ENCODE measurements at places on chromosomes 16 and 17.

DNA sequence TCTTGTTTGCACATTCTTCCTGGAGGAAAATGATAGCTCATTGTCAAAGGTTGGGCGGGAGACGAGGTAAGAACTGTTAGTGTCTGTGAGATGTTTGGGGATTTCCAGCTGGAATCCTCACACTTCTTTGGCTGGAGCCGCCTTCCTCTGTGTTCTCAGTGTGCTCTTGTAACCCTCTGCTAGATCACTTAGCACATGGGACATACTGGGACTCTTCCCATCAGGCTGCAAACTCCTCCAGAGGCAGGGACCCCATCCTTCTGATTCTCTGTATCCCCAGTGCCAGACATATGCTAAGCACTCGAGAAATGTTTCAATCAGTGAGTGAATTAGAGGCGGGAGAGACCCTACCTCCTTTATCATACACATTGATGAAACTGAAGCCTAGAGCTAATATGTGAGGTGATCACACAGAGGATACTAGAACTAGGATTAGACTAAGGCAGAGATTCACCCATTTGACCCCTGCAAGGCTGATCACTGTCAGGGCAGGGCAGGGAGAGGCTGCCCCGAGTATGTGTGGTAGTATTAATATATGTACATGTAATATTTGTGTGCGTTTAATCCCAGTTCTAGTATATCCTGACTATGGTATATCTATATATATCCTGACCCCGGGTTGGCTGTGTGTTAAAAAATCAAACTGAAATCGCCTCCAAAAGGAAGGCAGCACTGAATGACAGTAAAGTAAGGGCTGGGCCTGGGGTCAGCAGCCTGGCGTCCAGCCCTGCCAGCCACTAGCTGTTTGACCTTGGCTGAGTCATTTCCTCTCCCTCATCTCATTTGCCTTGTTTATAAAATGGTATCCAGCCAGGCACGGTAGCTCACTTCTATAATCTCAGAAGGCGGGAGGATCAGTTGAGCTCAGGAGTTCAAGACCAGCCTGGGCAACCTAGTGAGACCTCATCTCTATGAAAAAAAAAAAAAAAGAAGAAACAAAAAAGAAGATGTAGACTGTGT is 75.5 kb upstream of the TBX2 start:
- DNase-seq: no peak

DNA sequence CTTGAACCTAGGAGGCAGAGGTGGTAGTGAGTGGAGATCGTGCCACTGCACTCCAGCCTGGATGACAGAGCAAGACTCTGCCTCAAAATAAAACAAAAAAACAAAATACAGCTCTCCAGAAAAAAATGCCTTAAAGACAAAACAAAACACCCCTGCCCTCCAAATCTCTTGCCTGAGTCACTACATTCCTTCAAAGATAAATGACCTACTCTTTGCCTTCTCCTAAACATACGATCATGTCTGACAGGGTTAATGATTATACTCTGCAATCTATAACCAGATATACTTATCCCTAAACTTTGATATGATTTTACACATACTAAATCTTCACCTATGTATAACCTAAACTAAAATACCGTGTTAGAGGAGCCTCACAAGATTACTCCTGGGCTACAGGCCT is 1.4 kb upstream of the SETD6 start:
- no peak for DNase-seq

DNA sequence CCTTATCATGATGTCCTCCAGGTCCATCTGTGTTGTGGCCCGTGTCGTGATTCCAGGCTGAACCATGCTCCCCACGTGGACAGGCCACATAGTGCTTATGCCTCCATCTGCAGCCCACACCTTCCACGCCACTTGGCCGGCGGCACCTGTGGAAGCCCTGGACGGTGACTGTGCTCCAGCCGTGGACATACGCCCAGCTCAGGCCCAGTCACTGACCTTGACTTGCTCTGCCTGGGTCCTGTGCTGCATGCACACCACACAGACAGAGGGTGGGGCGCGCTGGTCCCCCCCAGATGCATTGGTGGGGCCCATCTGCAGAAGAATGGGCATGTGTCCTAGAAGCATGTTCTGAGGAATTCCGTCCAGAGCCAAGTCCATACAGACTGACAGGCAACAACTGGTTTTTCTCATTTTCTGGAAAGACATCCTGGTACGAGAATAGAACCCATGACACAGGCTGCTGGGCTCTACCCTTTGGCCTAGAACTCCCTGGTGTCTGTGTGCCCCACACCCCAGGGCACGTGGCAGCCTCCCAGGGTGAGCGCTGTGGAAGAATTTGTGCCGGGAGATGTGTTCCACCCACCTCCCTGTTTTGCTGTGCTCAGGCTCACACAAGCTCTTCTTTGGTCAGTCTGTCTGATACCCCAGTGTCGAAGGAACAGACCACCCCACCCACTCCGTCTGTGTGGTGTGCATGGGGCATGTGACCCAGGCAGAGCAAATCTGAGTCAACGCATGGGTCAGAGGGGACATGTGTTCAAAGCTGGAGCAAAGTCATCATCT is 39.5 kb downstream of the GPT2 start:
- no peak for DNase-seq

DNA sequence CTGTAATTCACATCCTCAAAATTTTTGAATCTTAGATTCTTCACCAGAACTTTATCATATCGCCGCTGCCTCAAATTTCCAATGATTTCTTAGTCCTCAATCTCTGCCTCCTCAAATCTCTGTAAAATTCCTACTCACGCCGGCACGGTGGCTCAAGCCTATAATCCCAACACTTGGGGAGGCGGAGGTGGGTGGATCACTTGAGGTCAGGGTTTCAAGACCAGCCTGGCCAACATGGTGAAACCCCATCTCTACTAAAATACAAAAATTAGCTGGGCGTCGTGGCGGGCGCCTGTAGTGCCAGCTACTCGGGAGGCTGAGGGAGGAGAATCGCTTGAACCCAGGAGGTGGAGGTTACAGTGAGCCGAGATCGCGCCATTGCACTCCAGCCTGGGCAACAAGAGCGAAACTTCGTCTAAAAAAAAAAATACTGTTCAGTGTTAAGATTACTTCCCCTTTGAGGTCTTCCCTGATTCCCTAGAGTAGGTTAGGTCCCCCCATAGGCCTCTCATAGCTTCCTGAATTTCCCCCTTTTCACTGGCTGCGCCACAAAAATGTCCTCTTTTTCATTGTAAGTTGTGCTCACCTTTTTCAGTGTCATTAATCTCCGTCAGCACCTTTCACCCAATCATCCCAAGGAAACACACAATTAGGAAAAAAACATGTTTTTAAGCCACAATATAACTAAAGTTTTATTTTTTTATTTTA is 919 bp upstream of the CBX1 start:
- no peak for DNase-seq

GRCh38 chr16:21279501-21279900 is 1.4 kb upstream of the CRYM start:
- DNase-seq: no peak

DNA sequence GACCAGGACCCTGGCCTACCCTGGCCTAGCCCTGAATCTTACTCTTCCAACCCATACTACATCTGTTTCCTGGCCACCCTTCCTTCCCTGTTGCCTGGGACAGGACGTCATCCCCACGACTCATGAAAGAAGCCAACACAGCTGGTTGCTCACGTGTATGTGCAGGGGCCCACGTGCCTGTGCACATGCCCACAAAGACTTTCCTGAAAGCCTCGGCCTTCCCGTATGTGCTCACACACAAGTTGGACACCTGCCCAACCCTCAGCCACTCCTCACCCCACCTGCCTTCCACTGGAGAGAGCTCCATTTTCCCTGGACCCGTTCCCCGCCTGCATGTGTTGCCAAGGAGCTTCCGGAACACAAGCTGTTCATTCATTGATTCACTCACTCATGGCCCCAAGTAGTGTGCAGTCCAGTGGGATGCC is 7.0 kb downstream of the PLXDC1 start:
- DNase-seq: peak; percentile 75

DNA sequence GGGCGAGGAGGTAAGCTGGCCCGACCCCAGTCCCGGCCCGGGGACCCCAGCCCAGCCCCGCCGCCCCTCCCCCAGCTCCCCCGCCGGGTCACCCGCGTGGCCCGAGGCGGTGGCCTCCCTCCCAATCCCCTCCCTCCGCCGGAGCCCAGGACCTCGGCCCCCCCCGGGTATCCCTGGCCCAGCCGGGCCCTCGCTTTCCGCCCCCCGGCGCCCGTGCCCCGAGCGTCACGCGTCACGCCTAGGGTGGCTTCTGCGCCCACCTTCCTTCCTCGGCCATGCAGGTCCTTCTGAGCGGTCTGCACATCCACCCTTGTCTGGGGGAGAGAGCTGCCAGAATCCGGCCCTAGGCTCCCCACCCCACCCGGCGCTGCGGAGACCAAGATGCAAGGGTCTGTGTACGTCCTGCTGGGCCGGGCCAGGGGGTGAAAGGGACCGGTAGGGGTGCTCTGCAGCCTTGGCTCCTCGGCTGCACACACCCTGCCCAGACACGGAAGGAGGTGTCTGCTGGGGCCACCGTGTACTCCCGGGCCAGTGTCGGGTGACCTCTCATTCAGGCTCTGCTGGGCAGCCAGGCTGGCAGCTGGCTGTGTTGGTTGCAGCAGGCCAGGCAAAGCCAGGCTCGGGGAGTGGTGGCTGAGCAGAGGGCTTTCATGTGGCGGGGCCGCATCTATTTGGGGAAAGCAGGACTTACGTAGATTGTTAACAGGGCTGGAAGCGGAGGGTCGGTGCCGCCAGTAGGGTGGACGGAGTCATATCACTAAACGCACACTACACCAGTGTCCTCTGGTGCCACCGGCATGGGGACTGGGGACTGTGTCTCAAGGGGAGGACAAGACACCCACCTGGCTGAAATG is 754 bp downstream of the RAB11FIP4 start:
- peak; percentile 17 for DNase-seq

DNA sequence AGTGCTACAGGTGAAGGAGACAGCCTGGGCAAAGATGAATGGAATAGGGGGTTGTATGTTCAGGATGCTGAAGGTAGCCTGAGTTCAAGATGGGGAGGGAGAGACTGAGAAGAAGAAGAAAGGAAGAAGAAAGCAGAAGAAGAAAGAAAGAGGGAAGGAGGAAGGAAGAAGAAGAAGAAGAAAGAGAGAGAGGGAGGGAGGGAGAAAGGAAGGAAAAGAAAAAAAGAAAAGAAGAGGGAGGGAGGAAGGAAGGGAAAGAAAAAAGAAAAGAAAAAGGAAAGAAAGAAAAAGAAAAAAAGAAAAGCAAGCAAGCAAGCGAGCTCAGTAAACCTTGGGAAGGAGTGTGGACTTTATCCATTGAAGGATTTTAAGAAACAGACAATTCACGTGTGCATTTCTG is 7.8 kb downstream of the CCDC42 start:
- no peak for DNase-seq

DNA sequence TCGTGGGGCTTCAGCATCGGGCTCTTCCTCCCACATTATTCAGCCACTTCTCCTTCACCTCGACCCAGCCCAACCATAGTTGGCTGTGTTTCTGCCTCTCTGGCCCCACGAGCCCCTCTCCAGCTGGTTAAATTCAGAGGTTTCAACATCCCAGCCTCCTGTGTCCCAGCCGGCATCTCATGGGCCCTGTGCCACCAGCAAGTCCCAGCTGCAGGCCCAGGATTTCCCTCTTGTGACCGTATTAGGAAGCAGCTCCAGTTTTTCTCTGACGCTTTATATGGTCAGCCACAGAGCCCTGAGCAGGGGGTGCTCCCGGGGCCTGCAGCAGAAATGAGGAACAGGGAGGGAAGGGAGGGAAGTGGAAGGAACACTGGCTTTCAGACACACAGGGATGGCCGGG is 27.4 kb downstream of the MYH11 start:
- no peak for DNase-seq

DNA sequence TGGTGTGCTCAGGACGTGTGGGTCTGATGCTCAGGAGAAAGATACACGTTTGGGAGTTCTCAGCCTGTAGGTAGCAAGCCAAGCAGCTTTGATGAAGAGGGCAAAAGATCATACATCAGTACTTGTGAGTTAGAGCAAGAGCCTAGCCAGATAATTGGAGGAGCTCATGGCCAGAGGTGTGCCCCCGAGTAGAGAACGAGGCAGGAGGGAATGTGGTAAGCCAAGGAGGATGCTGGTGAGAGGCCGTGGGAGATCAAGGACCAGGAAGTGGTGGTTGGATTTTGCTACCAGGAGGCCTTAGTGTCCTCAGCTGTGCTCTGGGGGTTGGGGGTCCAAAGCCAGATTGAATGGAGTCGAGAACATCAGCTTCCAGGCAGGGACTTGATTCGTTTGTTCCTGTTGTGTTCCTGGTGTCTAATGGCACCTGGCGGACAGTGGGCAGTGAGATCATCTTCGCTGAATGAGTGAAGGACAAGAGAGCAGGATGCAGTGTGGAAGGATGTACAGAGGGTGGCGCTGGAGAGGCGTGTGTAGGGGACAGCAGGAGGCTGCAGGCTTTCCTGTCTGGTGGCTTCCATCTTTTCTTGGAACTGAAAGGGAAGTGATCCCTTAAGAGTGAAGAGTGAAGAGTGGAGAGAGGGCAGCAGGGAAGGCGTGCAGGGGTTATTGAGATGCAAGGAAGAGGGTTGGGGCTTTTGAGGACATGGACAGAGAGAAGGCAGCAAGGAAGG is 11.6 kb downstream of the FBXL19 start:
- no peak for DNase-seq

DNA sequence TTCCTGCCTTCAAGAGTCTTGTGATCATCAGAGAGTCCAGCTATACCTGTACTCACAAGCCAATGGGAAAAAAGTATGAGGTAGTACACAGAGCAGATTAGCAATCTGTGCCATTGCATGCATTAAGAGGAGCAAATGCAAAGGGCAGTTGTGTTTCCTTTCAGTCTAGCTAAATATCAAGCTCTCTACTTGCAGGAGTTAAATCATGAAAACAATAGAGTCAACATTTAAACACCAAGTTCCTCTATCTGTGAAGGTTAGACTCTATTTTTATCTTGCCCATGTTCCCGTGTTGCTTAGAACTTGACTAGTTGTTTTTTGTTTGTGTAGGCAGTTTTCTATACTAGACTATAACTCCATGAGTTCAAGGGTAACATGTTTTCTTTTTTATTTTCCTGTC is 4.7 kb upstream of the FAM20A start:
- no peak for DNase-seq
